ENCODE measurements at places on chromosomes 1 and 21.

DNA sequence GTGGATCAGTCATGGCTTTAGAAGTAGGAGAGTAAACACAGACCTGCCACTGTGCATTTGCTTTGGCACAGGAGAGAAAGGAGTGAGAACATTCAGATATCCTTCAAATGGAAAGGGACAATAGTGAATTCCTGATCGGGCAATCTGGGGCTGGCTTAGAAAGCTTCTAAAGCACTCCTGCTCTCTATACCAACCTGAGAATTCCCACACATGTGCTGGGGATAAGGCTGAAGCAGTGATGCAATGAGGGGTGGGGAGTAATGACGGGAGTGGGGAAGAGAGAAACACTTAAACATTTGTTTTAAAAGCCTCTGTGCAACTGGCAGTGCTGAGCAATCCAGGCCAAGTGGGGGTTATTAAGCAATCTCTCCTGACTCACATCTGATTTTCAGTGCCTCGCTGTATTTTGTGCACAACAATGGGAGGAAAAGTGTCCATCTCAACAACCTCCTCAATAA is 108.8 kb downstream of the KIAA0319L start:
- no peak for DNase-seq

DNA sequence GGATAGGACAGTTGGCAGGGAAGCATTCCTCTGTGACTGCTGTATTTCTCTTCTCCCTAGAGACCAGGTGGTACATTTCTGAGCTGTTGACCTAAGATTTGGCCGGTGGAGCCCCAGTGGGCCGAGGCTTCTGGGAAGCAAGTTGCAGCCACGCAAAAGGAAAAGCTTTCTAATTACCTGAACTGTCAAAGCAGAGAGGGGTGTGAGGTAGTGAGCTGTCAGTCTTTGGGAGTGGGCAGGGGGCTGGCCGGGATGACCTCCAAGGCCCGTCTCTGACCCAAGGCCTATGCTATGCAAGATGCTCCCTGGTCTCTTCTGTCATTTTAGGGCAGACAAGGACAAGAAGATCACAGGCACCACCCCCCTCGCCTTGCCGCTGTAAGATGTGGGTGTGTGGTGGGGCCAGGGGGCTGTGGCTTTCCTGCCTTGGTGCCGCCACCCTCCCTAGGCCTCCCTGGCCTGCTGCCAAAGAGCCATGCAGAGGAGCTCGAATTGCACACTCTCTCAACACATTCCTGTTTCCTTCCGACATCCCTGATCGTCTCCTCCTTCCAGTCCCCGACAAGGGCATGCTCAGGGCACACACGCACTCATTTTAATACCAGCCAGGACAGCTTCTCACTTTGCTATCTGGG is 7.7 kb downstream of the PADI1 start:
- peak; percentile 46 for DNase-seq

- no peak for DNase-seq
These were observed 39.0 kb downstream of the SLC44A3 start for GRCh38 chr1:94859174-94859573.

GRCh38 chr1:30868833-30869435 is 39.6 kb downstream of the SDC3 start:
- no peak for DNase-seq

DNA sequence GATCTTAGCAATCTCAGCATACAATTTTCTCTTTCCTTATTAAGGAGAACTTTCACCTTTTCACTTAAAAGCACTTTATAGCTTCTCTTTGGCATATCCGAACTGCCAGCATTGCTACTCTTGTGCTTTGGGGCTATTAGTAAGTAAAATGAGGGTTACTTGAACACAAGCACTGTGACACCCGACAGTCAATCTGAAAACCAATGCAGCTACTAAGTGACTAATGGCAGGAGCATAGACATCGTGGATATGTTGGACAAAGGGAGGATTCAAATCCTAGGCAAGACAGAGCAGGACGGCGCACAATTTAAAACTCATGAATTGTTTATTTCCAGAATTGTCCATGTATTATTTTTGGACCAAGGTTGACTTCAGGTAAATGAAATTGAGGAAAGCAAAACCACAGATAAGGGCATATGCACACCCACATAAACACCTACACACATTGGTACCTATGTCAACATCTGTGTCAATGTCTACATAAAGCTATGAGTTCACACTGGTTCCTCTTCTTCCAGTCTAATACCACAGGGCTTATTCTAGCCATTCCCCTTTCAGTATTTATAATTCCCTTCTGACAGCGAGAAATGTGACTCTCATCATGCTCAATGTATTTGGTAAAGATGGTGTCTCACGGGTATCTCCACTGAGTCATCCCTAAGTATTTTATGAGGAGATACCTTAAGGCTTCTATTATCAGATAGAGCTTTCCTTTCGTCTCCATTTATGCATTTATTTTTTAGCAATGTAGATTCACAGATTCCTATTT is 75.3 kb upstream of the RALGPS2 start:
- DNase-seq = no peak

GRCh38 chr1:211529453-211529852 is 37.5 kb upstream of the RD3 start:
- no peak for DNase-seq

DNA sequence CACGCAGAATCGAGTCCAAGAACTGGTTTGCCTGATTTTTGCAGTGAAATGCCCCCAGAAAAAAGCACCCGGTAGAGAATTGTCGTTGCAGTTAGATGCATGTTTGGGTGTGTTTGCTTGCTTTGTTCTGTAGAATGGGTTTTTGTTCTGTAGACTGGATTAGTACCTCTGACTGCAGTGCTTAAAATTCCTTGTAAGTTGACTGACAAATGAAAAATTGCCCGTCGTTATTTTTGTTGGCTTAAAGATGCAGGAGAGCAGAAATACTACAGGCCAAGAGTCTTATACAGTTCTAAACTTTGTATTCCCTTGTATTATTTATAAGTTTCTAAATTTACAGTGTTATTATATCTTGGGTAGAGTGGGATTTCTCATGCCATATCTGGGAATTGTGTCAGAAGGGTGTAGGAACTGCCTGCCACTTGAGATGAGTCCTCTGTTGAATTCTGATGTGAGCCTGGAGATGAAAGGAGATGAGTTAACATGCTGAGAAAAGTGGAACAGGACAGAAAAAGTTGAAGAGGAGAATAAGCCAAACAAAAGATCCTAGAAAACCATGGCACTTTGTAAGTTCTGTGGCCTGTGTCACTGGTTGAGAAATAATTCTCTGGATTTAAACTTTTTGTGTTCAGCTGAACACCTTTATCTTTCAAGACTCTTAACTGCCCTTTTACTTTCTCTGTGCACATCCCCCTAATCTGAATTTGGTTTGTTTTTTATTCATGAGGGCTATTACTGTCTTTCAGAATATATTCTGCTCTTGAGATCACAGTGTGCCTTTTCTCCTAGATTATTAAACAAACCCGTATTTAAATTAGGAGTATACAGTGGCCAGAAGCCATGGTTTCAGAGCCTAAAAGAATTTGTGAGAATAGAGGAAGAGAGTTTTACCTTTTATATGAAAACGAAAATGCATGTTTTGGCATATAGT is 1.4 kb downstream of the DESI2 start:
- DNase-seq = no peak

- DNase-seq = no peak
These were observed 23.3 kb downstream of the KCNN3 start for GRCh38 chr1:154846565-154847442.

GRCh38 chr1:205926213-205926612 is 17.0 kb downstream of the SLC26A9 start:
- DNase-seq = no peak

DNA sequence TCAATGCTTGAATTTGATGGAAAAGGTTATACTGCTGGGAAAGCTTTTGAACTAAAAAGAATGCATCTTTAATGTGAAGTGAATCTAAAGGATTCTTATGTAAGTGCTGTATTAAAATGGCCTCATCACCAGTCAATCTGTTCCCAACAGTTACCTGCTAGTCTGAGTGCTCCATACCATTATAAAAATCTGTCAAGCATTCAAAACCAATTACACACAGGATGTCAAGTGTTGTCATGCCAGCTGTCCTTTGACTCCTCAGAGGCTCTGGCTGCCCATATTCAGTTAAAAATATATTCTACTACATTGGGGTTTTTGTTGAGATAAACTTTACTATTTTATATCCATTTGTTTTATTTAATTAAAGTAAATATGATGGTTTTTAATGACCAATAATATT is 1587.7 kb downstream of the AMY1C start:
- no peak for DNase-seq

DNA sequence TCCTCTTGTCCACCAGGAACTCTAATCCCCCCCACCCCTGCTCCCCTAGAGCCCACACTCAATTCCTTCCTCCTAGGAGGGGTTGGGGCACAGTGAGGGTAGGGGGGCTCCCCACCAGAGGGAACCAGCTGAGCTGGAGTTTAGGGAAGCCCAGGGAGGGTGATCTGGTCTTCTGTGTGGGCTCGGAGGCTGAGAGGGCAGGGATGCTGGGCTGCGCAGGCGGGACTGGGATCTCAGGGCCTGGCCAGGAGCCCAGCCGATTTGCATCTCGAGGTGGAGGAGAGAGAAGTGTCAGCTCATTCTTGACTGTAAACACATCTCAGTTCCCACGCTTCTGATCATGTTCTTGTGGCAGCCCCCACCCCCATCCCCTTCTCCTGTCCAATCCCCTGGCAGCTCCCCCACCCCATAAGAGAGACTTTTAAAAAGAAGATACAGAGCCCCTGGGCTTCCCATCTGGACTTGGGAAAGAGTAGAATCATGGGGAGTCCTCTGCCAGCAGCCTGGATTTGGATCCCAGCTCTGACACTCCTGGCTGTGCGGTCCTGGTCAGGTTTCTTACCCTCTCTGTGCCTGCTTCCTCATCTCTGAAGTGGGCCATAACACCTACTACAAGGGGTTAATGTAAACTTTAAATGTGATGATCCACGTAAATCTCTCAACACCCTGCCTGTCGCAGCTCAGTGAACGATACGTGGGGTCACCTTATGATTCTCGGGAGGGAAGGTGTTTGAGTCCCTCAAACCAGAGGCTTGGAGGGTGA is 6.6 kb downstream of the PEAR1 start:
- no peak for DNase-seq

- DNase-seq = no peak
These were observed 84.3 kb downstream of the RRAGC start for GRCh38 chr1:38775175-38775845.

DNA sequence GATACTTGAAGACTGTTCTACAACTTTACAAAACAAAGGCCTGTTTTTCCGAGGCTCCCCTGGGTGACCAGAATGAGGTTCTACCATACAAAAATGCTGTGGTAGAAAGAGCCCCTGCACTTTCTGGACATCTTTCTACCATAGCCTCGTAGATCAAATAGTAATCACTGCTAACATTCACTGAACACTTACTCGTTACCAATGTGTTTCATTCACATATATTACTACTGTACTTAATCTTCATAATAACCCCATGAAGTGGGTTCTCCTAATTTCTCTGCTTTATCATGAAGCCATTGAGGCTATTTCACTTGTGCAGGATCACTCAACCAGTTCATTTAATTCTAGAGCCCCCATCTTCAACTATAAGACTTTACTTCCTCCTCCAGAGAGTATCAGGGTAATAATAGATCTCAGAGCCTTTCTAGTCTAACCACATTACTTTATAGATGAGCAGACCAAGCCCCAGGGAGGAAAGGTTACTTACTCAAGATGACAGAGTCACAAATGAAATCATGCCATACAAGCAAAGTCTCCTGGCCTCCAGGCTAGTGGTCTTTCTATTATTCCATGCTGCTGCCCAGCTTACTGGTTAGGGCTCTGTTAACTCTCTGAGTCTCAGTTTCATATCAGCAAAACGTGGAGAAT is 46.7 kb upstream of the OSBPL9 start:
- no peak for DNase-seq

GRCh38 chr1:6975331-6976043 is 190.2 kb downstream of the CAMTA1 start:
- DNase-seq = no peak

DNA sequence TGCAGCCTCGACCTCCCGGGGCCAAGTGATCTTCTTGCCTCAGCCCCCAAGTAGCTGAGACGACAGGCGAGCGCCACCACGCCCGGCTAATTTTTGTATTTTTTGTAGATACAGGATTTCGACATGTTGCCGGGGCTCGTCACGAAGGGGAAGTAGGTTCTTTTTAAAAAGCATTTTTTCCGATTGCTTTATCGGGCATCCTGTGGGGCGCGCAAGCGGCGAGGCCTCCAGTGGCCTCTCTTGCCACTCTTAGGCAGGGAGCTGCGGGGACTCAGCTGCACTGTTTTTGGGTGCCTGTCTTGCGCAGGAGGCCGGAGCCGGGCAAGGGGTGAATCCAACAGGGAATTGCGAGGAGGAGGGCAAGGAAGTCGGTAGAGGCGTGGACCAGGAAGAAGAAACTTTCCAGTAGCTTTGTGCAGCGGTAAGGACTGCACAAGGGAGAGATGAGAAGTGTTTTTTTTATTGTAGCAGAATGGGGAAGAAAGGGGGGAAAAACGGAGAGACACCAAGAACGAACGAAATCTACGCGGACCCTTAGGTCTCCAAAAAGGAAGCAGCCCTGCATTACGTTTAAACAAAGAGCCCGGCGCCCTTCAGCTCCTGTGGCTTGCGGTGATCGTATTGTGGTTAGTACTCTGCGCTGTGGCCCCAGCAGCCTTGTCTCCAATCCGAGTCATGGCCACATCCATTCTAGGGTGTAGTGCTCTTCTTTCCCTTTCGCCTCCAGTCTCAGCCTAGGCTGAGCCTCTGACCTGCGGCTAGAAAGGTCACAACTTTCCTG is 164.8 kb downstream of the PPIAL4G start:
- peak; percentile 29 for DNase-seq

Measured in stimulated activated CD8-positive, alpha-beta memory T cell treated with anti-CD3 and anti-CD28 coated beads, Interleukin-4, amount 100 ng/mL, for 4 hours (primary cell).